Activated CD8-positive, alpha-beta T cell treated with anti-CD3 and anti-CD28 coated beads for 36 hours (primary cell): ENCODE measurements at places on chromosomes 1 and 21.

GRCh38 chr1:240844486-240844885, 232.5 kb upstream of the GREM2 start:
- no peak overlapping the region for H3K27ac ChIP-seq
- no peak for DNase-seq
- H3K4me1 ChIP-seq = no peaks in the 10 kb centered on the region
- no peak overlapping the region for H3K4me3 ChIP-seq

DNA sequence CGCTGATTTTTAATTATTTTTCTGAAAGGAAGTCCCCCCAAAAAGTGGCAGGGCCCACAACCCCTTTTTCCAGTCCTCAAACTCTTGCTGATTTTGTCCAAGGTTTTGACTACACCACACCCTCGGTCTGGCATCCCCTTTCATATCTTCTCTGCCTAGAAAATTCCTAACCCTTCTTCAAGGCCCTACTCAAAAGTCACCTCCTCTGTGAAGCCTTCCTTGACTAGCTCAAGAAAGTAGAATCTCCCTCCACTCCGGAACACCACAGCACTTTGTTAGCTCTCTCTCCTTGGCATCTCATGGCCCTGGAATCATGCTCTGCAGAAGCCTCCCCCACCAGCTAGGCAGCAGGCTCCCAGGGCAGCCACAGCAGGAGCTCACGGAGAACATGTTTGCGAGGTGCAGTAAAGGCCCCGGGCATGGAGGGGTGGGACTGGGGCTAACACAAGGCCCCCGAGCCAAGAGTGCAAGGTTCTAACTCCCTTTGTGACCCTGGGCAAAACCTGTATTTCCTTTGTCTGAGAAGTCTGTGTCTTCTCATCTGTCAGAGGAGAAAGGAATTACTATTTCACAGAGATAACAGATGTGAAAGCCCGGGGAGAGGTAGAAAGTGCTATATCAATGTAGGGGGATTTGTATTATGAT, 17.7 kb upstream of the S100A7 start:
- H3K27me3 ChIP-seq = peaks cover 14% of the 10 kb centered on the region
- no peak overlapping the region for H3K27ac ChIP-seq
- no peaks in the 10 kb centered on the region for H3K4me1 ChIP-seq
- DNase-seq = no peak
- no peaks in the 10 kb centered on the region for H3K36me3 ChIP-seq
- H3K4me3 ChIP-seq = no peak overlapping the region

GRCh38 chr1:15757575-15758342, 836 bp upstream of the FBLIM1 start:
- H3K27me3 ChIP-seq = peaks cover 46% of the 10 kb centered on the region
- H3K4me3 ChIP-seq = no peak overlapping the region
- DNase-seq = no peak
- H3K36me3 ChIP-seq = no peaks in the 10 kb centered on the region

GRCh38 chr1:246583448-246584185, 17.4 kb downstream of the CNST start:
- H3K27ac ChIP-seq = peak overlapping the region; percentile 4
- no peak overlapping the region for H3K4me3 ChIP-seq
- H3K4me1 ChIP-seq = peaks cover 54% of the 10 kb centered on the region
